Inflammatory macrophage (primary cell): ENCODE measurements at places on chromosomes 13 and 19.

DNA sequence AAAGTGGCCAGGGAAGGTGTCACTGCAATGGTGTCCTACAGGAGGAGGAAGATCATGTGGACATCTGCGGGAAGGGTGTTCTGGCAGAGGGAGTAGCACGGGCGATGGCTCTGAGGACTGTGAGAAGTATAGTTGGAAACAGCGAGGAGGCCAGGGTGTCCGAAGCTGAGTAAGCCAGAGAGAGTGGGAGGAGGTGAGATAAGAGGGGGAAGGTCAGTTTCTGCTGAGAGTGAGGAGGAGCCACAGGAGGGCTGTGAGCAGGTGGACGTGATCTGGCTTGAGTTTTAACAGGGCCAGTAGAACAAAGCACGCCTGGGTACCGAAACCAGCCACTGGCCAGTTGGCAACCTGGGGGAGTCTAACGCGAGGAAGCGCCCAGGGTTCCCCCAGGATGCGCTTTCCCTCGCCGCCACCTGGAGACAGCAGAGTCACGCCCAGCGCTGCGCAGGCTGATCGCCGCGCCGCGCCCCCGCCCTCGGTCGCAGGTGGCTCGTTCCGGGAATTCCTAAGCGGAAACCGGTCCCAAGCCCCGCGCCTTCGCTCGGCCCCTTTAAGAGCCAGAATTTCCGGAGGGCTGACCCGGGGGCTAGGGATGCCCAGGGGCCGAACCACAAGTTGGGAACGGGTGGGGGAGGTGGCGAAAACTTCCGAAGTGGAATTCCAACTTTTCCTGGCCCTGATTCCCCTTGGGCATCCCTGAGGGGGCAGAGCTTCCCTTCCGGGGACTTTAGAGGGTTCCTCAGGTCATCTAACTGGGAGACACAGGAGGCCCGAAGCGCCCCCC is 1.1 kb upstream of the LSR start:
- DNase-seq = peak; percentile 36

DNA sequence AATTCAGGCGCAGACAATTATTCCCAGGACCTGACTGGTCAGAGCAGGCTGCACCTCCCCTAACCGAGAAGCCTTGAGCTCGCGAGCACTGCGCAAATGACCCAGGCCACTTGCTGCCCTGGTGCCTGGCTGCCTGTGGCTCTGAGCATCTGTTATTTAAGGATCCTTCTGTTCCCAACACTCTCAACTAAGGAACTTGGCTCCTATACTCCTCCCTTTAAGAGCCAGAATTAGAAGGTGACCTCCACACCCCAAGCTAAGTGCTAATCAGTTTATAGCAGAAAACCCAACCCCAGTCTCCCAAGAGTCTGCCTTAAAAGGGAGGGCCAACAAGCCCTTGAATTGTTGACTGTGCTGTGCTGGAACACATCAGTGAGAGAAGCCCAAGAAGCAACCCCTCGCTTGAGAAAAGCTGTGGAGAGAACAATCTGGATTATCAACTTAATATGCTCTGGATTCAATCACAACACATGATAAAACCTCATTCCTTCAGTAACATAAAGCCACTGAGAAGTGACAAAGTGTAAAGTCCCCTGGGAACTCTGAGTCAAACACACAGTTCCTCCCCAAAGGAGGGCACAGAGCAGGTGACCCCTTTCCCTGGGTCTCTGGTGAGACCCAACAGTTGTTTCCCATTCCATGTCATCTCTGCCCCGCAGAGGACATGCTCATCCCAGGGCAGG is 14.6 kb downstream of the AKAP8L start:
- no peak for DNase-seq

GRCh38 chr13:110479215-110479545 is 82.3 kb downstream of the RAB20 start:
- DNase-seq = no peak

DNA sequence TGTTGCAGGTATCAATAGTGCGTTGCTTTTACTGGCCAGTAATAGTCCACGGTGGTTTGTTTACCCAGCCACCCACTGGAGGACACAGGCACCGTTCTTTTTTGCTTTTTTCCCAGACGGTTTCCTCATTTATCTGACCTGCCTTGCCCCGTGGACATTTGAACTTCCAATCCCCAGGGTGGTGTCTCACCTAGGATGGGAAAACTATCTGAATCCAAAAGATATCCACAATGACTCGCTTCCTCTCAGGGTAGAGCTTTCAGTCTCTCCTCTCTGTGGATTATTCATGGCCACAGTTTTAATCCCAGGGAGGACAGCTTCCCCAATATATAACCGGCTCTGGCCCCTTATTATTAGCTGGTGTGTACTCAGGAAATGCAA is 170.8 kb downstream of the FOXO1 start:
- no peak for DNase-seq

DNA sequence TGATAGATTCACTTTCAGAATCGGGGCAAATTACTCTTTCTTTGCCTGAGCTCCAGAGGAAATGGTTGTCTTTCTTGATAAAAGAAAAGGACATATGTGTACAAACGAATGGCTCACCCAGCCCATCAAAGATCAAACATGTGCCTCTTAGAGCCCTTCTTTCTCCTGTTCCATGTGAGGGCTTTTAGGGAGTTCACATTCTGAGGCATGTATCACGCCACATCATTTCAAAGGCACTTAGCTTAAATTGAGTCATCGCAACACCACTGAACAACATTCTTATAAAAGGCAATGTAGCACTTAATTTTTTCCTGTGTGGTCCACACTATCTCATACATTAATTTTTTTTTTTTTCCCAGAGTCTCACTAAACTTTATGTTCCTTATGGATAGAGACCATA is 521.0 kb downstream of the SUCLA2 start:
- no peak for DNase-seq

DNA sequence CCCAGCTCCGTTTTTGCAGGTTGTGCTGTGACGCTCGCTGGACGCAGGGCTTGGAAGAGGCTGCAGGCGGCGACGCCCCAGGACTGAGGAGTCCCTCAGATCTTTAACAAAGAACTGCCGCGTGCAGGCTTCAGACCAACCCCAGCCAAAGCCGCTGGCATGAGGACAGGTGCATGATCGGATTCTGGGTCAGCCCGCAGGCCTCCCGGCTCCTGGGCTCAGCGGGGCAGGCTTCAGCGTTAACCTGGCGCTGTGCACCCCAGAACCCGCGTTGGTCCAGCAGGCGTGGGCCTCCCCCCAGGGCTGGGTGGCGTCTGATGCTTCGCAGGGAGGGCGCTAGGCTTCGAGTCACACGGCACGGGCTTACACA is 920 bp upstream of the TIMM13 start:
- no peak for DNase-seq

DNA sequence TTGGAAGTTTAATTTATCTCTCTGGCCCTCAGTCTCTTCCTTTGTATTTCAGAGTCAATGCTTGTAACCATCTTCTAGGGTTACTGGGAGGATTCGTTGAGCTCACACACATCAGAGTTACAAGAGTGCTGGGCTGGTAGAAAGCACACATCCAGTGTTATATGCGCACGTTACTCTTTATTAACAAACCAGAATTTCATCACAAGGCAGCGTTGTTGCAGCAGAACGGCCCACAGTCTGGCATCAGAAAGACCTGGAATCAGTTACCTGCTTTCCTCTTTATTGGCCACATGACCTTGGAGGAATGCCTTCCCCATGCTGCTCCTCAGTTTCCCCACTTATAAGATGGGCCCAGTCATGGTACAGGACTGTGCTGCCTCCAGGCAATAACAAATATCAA is 3.9 kb downstream of the ZNF865 start:
- DNase-seq = no peak

GRCh38 chr13:88896466-88896865 is 1225.3 kb downstream of the SLITRK5 start:
- no peak for DNase-seq

DNA sequence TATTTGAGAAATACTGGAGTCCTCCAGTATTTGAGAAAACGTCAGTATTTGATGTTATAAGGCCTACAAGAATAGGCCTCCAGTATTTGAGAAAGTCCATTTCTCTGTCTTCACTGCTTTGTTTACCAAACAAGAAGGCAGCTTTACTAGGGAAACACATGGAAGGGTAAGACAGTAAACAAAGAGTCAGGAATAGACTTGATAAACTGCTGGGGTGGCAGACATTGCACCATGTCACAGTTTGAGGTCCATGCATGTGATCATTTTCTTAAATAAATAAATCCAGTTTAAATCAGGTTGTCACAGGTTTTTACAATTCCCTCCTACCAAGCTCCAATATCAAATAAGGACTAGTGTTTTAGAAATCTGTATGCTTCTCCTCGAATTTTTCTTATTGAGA is 1431.0 kb upstream of the SPRY2 start:
- DNase-seq = no peak
